ENCODE measurements at places on chromosomes 2 and 18.

- DNase-seq = no peak
Observed at GRCh38 chr2:221167561-221167960, 404.5 kb downstream of the EPHA4 start.

DNA sequence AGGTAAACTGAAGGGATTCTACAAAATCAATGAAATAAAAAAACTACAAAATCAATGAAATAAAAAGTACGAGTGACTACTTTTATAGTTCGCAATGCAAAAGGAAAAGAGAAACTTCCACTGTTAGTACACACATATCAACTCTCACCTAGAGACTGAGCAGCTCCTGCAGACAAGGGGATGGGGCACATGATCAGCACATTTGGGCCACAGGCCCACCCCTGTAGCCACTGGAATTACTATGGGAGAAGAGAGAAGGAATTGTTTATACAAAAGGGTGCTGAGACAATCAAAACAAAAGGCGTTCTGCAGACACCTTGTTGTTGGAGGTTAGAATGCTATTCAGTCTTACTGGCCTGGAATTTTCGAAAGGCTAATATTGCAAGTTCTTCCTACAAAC is 34.7 kb upstream of the CD226 start:
- DNase-seq = no peak

GRCh38 chr18:27483276-27483675 is 298.2 kb upstream of the CHST9 start:
- no peak for DNase-seq

- DNase-seq = no peak
Observed at GRCh38 chr2:241777170-241777685, 606 bp downstream of the GAL3ST2 start.

DNA sequence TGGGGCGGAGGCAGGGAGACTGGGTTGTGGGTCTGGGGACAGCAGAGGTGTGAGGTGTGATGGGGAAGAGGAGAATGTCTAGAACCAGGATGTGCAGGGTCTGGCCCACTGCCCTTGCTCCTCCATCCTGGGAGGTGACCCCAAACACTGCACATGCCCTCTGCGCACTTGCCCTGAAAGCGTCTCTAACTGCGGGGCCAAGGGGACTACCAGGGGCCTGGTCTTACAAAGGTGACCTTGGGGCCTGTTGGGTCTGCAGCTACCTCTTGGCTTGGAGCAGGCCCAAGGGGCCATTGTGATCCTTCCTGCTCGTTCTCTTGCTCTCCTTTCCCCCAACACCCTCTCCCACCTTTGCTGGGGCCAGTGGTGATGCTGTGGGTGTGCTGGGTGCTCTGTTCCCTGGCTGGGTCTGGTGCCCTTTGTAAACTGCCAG is 48.0 kb upstream of the FAHD2A start:
- no peak for DNase-seq

DNA sequence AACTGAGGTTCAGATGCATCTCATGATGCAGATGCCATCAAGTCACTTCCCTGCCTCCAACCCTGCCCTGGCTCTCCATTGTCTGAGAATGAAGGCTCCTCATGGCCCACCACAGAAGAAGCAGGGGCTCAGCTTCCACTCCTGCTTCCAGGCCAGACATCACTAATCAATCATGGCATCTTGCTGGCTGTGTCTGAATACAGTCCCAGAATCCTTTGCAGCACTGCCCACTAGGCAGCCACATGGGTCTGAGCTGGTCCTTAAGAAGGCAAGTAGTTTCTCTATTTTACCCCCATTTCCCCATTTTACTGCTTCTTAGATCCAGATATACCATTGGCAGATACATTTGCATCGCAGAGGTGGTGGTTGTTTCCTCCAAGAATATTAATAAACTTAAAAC is 7.3 kb downstream of the ASPRV1 start:
- DNase-seq = no peak

DNA sequence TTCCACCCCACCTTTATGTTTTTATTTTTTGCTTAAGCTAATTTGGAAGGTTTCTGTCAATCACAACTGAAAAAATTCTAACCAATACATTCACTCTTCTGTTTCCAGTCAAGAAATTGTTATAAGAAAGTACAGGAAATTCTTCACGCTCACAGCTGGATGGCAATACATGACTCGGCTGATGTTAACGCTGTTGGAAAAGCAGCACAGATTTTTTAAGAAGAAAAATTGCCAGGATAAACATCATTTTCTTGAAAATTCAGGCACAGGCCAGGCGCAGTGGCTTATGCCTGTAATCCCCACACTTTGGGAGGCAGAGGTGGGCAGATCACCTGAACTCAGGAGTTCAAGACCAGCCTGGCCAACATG is 46.1 kb downstream of the STPG4 start:
- no peak for DNase-seq

DNA sequence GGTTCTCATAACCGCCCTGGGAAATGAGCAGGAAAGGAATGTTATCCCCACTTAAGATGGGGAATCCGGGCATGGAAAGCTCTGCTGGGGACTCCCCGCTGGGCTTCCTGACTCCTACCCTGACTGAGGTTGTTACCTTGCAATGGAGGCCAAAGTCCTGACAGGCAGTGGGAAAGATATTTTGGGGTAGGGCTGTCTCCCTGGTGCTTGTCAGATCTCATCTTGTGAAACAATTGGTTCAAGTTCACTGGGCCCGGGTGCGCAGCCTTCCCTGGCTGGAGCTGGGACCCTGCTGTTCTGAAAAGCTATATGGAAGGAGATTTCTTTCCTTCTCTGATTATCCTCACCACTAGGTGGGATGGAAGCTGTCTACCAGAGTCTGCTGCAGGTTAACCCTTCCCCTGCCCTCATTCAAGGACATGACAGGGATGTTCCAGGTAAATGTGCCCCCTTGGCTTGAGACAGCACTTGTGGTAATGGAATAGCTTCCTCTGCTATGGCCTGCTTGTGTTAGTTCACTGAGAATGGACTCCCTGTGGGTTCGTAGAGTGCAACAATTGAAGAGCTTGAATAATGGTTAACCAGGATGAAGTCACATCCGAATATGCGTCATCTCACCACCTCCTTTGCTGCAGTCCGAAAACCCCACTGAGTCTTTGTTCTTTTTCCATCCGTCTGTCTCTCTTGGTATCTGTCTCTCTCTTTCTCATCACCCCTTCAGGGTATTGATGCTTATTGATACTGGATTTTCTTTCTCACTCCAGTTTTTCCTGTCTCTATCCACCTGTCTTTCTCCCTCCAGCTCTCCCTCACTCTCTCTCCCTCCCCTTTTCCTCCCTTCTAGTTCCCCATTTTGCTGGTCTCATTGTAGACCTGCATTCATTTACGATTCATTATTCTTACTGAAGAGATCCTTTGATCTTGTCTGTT is 67.8 kb upstream of the EPAS1 start:
- DNase-seq = no peak

DNA sequence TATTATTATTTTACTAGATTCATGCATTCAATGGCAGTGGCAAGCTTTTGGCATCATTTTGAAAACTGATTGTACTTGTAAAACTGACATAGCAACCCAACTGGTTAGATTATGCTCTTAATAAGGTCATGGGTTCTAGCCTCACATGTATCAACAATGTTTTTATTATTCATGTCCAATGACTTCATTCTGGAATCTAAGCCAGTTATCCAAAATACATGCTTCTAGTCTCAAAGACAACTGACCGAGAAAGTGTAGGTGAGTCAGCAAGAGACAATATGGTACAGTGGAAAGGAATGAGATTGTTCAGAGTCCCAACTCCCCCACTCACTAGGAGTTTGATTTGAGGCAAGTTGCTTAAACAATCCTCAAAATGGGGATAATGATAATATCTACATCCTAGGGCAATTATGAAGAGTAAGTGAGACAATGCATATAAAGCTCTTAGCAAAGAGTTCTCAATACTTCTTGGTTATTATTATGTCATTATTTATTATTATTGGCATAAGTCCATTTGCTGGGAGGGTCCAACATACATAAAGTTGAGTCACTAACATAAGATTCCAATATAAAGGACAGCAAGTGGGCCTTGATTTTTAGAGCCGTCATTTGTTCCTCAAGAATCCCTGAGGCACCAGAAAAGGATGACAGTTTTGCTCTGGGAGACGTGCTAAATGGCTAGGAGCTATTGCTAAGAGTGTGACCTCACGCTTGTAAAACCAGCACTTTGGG is 99.4 kb downstream of the NEB start:
- DNase-seq = no peak

DNA sequence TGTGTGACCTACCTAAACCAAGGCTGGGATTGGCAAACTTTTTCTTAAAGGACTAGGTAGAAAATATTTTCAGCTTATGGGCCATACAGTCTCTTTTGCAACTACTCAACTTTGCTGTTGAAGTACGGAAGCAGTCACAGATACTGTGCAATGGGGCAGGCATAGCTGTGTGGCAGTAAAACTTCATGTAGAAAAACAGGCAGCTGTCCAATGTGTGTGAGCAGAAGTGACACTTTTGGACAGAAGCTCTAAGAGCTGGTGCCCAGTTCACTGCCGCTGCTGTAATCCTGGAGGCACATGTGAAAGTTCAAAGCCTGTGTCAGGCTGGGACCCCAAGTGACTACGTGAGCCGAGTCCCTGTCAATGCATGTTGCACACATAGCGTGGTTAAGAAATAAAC is 46.7 kb downstream of the MAPK4 start:
- no peak for DNase-seq

DNA sequence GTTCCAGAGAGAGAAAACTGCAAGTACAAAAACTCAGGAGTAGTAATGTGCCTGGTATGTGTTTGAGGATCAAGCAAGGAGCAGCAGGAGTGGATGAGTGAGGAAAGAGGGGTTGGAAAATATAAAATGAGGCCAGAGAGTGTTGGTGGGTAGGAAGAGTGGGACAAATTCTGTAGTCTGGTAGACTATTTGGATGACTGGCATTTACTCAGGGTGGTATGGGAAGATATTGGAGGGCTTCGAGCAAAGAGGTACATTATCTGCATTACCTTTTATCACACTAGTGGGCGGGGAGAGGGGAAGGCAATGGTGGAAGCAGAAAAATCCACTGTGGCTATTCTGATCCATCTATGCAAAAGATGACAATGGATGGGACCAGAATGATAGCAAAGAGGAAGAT is 381.7 kb upstream of the VWC2L start:
- DNase-seq = no peak

DNA sequence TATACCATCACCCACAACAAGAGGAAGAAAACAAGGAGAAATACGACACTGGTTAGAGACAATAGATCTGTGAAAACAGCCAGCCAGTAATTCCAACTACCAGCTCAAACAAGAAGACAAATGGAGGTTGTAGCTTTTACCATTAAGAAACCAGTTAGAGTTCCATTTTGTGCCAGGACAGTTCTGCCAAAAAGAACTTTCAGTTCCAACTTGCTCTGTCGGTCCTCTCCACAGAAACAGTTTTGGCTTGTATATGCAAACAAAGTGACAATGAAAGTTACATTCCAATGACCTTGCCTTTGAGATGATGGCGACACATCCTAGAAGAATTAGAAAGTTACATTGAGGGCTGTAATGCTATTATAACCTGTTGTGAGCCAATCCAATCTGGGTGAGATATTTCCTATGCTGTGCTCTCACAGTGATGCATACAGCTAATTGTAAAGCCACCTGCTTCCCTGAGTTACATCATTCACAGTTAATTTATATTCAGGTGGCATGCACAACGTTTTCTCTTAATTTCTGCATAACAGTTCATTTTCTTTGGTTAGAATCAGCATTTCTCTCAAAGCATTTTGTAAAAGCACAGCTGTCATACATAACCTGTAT is 1378.4 kb upstream of the PIK3C3 start:
- DNase-seq = no peak

DNA sequence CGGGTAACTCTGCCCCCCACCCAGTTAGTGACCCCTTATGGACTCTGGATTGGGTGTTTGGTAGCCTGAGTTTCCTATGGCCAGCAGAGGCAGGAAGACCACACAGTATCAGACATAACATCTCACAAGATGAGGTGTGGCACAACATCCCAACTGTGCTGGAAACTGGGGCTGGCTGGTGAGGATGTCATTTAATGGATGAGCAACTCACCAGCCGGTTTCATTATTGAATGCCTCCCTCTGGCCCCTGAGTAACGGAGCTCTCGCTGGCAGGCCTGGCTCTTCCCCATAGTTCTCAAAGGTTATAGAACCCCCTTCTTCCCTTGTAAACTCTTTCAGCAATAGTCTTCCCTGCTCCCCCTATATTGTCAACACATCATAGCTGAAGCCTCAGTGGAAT is 195.0 kb downstream of the BCL11A start:
- DNase-seq = no peak

GRCh38 chr2:103887625-103888024 is 966.3 kb upstream of the POU3F3 start:
- DNase-seq = no peak

- no peak for DNase-seq
Observed at GRCh38 chr2:26721115-26722032, 28.9 kb downstream of the KCNK3 start.

DNA sequence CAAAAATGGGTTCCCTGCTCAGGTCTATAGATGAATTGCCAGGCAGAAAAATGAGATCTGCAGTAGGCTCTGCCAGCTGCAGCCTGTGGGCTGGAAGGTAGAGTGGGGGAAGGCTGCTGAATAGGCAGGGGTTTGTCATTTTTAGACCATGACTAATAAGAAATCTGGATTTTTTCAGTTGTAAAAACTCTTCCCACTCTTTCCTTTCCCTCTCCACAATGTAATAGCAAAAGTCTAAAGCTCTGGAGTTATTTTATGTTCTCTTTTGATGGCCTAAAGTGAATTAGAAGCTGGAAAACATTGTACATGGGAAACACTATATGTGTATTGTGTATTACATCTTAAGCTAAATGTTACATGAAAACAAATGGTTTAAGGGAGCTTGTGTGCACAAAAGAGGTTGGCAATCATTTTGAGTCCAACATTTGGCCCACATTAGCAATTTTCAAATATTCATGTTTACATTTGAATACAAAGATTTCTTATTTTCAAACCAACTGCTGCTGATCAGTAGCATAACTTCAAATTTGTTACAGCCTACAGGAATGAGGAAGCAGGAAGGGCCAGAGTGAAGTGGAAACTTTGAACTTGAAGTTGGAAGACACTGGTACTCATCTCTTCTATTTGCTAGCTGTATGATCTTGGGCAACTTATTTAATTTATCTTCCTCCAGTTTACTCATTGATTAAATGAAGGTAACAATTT is 407.1 kb downstream of the SLC4A3 start:
- no peak for DNase-seq

DNA sequence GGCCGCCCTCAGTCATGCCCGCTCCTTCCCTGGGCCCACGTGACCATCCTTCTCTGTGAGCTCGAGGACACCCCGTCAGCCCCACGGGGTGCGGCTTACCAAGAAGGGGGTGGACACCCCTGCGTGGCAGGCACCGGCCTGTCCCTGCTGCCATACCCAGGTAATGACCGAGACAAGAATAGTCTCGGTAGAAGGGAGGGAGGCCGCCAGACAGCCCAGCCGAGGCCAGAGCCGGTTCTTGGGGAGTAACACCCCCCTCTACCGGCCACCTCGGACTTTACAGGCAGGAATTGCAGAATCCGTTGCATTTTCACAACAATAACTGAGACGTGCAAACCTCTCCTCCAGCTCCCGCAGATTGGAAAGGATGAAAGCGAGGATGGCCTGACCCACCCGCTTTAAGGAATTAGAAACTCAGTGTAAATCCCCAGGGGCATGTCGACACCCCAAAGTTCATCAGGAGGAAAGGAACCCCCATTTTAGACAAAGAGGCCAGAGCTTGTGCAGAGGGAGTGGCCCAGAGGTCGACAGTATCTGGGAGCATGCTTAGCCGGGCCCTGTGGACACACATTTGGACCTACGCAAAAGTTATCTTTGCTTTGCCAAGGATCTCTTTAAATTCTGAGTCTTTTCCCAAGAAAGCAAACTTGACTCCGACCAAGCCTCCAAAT is 60.1 kb upstream of the GLI2 start:
- DNase-seq = peak; percentile 33

Data from amniotic stem cell (primary cell).